Stimulated activated CD8-positive, alpha-beta memory T cell treated with anti-CD3 and anti-CD28 coated beads, Interleukin-15, amount 100 ng/mL, for 1 hour (primary cell): ENCODE measurements at places on chromosomes 3 and 15.

GRCh38 chr3:23659840-23660430 lies 145.8 kb upstream of the UBE2E1 start:
- DNase-seq = no peak

DNA sequence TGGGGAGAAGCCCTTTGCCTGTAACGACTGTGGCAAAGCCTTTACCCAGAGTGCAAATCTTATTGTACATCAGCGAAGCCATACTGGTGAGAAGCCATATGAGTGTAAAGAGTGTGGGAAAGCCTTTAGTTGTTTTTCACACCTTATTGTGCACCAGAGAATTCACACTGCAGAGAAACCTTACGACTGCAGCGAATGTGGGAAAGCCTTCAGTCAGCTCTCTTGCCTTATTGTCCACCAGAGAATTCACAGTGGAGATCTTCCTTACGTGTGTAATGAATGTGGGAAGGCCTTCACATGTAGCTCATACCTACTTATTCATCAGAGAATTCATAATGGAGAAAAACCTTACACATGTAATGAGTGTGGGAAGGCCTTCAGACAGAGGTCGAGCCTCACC lies 10.9 kb downstream of the ZNF35 start:
- no peak for DNase-seq

DNA sequence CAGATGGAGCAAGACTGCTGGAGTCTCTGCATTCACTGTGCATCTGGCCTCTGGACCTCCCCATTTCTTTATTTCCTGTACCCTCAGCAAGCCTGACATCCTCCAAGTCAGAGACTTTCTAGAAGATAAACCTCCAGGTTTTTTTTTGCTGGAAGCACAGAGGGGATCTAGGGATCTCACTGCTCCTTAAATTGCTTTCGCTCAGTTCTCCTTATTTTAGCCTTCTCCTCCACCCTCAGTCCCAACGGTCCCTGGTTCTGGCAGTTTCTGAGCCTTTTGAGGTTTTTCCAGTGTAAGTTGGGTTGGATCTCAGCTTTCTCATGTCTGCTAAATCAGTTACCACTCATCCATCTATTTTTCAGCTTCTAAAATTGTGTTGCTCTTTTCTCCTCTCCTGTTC lies 22.7 kb upstream of the CHD2 start:
- no peak for DNase-seq

GRCh38 chr3:156298938-156299337 lies 178.6 kb downstream of the KCNAB1 start:
- no peak for DNase-seq

DNA sequence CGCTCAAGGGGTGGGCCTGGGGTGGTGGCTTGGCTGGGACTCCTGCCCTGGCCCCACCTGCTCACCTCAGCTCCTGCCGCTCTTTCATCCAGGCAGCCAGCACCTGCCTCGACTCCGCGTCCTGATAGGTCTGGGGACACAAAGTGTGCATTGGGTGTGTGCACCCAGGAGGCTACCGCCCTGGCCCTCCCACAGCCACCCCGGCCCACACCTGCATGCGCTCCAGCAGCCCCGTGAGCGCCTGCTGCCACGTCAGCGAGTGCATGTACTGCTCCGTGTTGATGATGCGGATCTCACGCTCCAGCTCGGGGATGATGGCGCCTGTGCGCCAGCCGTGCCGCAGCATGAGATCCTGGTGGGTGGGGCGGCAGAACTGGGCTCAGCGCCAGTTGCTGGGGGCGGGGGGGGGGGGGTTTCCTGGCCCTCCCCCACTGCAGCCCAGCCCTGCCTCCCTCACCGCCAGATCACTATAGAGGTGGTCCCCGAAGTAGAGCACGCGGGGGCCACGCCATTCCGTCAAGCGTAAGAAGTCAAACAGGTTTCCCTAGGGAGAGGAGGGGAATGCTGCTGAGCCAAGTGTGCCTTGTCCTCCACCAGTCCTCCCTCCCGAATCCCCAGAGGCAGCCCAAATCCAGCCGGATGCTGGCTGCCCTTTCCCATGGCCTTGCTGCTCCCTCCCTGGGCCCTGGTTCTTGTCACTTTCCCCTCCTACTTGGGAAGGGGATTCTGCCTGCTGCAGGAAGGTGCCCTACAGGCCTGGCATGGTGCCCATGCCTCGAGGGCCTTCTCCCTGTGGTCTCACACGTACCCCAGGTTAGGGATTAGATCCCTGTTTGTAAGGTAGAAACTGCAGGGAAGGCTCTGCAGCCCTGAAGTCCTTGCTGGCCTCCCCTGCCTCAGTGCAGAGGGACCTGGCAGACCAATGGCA lies 8.6 kb downstream of the NT5DC2 start:
- DNase-seq = no peak

- DNase-seq = no peak
Measured at GRCh38 chr15:101724675-101725005, 367 bp upstream of the TARS3 start.

- no peak for DNase-seq
Measured at GRCh38 chr15:48006031-48006511, 114.7 kb upstream of the SLC24A5 start.

GRCh38 chr3:17118771-17119170 lies 234.0 kb downstream of the PLCL2 start:
- no peak for DNase-seq

DNA sequence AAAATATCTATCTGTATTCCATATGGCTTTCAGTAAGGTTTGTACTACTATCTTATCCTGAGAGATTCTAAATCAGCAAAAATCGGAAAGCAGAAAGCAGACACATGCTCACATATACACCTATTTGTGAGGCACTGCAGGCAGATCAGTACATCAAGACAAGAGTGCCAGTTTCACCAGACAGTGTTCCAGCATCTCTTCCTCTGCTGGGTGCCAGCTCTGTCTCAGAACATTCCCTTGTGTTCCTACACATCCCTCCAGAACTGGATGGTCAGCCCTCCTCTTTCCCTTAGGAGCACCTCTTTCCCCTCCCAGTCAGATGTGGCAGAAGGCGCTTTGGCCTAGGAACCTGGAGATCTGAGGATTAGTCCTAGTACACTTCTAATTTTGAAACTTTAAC lies 121.3 kb upstream of the IL12A start:
- no peak for DNase-seq

GRCh38 chr15:87689716-87690115 lies 566.8 kb downstream of the NTRK3 start:
- DNase-seq = no peak

GRCh38 chr3:136835813-136836510 lies 17.0 kb downstream of the SLC35G2 start:
- no peak for DNase-seq

DNA sequence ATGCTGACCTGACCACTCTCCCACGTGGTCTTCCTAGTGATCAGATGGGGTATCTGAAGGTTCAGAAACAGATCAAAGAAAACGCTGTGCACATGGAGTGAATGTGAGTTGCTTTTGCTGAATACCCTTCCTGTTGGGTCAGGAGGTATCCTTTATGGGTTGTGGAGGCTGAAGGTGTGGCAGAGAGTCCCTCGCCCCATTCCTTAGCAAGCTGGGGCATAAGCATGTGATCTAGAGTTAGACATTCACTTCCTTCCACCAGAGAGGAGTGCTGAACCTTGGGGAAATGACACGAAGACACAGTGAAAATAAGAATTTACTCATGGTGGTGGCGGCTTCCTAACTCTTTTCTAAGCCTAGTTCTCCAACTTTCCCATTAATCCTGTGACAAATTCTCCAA lies 27.8 kb upstream of the SPTBN5 start:
- no peak for DNase-seq

- no peak for DNase-seq
Measured at GRCh38 chr3:112965656-112966055, 9.2 kb downstream of the CD200R1 start.

- no peak for DNase-seq
Measured at GRCh38 chr3:154779571-154779970, 300.5 kb upstream of the MME start.

DNA sequence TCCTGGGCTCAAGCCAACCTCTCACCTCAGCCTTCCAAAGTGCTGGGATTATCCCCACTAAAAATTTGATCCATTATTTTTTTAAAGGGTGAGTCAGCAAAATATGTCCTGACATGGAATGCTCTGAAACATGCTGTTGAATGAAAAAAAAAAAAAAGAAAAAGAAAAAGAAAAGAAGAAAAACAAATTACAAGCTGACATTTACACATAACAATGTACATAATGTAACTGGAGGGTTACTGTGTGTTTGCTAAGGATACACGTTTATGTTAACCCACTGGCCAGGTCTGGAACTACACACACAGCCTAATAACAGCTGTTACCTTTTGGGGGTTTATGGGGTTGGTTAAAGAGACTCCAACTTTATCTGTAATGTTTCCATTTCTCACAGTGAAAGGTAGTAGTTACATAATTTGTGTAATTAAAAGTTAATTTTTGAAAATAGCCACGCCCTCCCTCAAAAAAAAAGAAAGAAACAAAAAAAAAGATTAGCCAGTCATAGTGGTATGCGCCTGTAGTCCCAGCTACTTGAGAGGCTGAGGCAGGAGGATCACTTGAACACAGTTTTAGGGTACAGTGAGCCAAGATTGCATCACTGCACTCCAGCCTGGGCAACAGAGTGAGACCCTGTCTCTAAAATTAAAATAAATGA lies 3.1 kb upstream of the MESP2 start:
- DNase-seq = no peak

GRCh38 chr15:26891448-26892181 lies 24.8 kb downstream of the GABRA5 start:
- no peak for DNase-seq

DNA sequence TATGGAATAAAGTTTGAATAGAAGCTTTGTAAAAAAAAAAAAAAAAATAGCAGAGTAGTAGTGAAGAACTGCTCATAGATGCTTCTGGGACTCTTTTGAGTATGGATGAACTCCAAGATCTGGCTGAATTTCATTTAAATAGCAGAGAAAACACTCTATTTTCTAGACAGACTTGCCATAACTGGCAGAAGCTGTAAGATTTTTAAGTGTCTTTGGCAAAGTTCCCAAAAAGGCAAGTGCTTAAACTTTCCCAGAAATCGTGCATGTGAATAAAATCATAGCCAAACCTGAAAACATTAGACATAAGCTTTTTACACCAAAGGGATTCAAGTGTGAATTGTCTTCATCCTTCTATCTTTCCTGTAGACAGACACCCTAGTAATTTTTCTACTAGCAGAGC lies 110.3 kb upstream of the MITF start:
- no peak for DNase-seq

DNA sequence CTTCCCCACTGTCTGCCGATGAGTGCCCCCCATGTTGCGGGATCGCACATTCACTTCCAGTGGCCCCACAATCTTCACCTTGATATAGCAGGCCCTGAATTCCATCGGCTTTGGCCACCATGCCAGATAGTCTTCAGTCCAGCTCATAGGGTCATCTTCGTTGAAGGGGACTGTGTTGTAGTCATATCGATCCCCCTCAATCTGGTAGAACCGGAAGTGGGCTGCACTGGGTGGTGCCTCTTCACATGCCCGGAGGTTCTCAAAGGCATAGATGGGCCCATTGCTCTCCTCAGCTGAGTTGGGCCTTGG lies 12.1 kb upstream of the CLPX start:
- DNase-seq = no peak

GRCh38 chr15:60358935-60359682 lies 38.7 kb downstream of the ANXA2 start:
- no peak for DNase-seq

- no peak for DNase-seq
Measured at GRCh38 chr15:79265167-79265566, 17.4 kb upstream of the ANKRD34C start.

DNA sequence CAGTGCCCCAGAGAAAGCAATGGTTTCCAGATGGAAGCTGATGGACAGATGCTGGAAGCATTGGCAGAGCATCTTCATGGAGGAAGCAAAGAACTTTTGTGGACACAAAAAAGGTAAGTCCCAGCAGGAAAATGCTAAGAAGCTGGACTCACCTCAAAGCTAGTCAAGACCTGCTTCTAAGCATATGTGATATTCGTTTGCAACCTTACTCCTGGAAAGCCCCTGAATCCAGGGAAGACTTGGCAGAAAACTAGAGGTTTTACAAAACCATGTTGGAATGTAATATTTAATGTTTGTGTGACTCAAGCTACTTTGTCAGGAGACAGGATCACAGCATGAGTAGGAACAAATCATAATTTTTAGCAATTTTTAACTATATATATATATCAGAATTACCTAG lies 288.2 kb downstream of the BCHE start:
- no peak for DNase-seq

- no peak for DNase-seq
Measured at GRCh38 chr15:51355096-51355495, 13.6 kb downstream of the GLDN start.

DNA sequence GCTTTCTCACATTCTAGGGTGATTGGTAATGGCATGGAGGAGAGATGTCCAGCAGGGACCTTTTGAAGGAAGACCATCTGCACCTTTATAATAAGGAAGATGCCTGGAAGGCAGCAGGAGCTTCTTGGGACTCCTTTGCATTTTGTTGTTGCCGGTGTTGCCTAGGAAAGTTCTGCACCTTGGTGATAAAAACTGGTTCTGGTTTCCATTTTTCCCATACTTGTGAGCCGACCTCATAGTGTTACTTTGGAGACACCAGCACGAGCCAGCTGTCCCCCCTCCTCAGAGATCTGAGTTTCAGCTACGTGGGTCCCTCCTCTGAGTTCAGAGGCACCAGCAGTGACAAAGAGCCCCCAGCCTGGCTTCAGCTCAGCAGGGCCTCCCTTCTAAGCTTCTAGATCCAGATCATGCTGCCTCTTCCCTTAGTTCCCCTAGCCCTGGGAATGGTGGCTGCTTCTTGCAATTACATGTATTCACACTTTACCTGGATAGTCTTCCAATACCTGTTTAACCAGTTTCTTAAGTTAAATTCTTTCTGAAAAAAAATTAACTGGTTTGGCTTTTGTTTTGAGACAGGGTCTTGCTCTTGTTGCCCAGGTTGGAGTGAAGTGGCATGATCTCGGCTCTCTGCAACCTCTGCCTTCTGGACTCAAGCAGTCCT lies 18.0 kb upstream of the FSTL1 start:
- DNase-seq = no peak

GRCh38 chr3:15528854-15529537 lies 7.5 kb upstream of the COLQ start:
- no peak for DNase-seq

GRCh38 chr3:171269542-171269941 lies 190.7 kb downstream of the TNIK start:
- DNase-seq = no peak

DNA sequence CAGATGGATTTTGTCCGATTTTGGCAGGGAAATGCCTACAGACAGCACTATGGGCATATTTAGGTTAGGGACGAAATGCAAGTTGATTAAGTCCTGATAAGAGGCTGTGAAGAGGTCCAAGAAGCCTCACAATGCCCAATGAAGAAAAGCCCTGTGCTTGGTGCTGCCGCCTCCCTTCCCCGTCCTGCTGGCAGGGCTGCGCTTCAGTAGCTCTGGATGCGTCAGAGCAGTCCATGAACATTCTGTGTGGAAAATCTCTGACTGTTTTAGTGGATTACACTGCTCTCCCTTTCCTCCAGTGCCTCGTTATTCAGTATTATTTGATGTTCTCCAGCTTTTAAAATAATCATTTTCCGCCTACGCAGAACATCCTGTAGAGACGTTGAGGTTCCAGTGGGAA lies 39.6 kb downstream of the MLH1 start:
- DNase-seq = no peak

DNA sequence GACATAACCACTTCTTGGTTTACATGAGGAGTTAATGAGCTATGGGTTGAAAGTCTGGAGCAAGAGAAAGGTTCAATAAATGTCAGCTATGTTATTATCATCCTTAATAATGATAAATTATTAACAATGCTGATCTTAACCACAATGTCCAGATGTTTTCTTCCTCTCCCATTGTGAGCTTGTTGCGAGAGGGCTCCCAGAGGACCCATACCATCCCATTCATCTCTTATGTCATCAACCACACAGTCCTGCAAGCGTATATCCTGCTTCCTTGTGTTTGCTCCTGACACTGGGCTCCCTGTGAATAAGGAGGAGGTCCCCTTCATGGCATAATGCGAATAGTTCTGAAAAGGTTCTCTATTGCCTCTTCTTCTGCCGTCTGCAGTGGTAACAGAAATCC lies 266.8 kb downstream of the TLE3 start:
- DNase-seq = no peak
